ENCODE measurements at places on chromosomes 12 and 14.

GRCh38 chr14:67646131-67646530, 26.4 kb downstream of the ARG2 start:
- no peak for DNase-seq

GRCh38 chr12:75720812-75721641, 209.6 kb upstream of the KRR1 start:
- DNase-seq: no peak

- no peak for DNase-seq
Measured at GRCh38 chr12:34016361-34016760, 5.9 kb upstream of the ALG10 start.

GRCh38 chr12:26769611-26770010, 63.4 kb downstream of the ITPR2 start:
- no peak for DNase-seq

GRCh38 chr12:848173-848865, 95.9 kb downstream of the WNK1 start:
- DNase-seq: no peak

DNA sequence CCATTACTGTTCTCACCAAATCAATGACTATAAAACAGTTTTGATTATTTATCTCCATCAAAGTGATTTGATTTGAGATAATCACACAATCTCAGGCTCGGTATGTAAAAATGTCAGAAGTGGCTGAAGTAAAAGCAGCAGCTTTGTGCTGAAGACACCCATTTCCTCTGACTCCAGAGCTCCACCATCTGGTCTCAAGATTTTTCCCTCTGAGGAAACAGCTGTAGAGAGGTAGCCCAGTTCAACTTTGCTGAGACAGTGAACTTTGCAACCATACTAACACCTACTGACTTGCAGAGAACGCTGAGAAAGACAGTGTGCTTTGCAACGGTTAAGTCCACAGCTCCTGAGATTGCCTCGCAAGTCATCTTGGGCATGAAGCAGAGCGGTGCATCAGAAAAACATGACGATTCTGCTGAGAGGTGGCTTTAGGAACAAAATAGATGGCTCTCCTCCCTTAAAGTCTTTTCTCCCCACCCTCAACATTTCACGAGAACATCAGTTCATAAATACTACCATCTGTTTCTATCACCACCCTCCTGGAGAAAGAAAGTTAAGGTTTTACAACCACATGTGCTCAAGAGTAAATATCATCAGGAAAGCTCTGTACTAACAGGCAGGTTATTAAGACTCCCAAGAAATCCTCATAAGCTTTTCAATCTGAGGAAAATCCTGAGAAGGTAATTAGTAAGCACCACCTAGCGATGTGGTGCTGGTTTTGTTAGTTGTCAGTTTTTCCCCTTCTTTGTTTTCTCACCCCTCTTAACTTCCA, 34.8 kb downstream of the HIGD1C start:
- DNase-seq: no peak

DNA sequence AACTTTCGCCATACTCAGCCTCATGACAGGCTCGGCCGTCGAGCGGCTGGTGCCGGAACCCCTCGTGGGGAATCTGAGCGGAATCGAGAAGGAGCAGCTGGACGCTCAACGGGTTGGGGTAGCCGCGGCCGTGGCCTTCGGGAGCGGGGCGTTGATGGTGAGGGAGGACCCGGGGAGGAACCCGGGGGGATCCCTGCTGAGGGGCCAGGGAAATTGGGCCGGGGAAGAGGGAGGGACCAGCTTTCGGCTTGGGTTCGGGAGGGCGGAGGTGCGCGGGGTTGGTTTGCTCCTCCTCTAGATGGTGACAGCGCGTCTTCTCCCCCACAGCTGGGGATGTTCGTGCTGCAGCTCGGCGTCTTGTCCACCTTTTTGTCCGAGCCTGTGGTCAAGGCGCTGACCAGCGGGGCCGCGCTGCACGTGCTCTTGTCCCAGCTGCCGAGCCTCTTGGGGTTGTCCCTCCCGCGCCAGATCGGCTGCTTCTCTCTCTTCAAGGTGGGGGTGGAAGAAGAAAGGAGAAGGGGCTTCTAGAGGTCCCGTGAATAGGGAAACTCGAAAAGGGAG, 9.8 kb downstream of the ARHGEF25 start:
- no peak for DNase-seq

- no peak for DNase-seq
Measured at GRCh38 chr14:55914771-55915170, 203.4 kb upstream of the PELI2 start.

DNA sequence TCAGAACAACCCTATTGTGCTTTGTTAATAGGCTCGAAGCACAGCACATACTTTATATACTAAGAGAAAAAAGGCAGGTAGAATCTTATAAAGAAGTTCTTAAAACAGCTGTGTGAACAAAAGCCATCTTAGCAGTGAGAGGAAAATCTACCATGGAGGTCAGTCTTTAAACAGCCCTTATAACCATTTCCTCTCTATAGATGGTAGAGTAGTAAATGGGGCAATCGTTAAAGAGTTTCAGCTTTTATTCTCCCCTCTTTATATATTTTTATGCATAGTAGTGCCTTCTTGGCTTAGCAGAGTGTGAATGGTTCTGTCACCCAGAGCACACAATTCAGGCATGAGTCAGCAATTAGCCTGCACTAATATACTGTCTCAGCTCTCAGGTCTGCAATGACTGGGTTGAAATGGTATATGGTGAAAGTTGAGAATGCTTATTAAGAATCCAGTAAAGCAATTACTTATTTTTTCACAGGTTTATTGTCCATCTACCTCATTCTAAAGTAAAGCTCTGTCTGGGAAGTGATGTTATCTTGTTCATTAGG, 305.0 kb downstream of the NELL2 start:
- no peak for DNase-seq

- DNase-seq: no peak
Measured at GRCh38 chr12:75868501-75868900, 163.1 kb downstream of the PHLDA1 start.

DNA sequence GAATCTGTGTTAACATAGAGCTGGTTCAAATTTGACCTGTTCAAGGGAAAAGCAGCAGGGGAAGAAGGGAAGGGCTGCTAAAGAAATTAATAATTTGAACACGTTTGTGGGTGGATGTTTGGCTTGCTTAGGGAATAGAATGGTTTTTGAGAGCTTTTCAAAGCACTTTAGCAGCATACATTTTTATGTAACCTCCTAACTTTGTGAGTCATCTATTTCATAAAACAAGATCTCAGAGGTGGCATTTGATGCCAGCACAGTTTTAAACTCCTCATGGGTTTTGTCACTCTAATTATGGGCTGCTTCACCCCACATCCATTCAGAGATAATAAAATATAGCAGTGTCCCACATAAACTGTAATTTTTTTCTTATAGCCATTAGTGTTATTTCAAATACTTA, 143.8 kb downstream of the ACSS3 start:
- no peak for DNase-seq

DNA sequence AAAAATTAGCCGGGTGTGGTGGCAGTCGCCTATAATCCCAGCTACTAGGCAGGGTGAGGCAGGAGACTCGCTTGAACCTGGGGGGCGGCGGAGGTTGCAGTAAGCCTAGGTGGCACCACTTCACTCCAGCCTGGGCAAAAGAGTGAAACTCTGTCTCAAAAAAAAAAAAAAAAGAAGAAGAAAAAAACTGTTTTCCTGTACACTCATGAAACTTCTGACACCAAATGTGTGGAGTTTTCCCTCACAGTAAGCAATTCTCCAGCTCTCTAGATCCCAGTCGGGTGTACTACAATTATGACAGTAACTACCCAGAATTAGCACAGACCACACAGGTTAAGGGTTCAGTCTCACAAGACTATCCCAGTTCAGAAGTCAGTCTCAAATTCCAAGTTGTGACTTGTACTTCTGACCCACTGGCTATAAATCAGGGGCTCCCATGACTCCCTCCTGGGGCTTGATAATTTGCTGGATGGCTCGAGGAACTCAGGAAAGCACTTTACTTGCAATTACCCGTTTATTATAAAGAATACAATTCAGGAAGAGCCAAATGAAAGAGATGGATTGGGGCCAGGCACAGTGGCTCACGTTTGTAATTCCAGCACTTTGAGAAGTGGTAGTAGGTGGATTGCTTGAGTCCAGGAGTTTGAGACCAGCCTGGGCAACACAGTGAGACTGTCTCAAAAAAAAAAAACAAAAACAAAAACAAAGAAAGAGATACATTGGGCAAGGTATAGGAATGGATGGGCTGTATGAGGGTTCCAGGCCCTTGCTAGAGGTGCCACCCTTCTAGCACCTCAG, 12.4 kb upstream of the ARF6 start:
- no peak for DNase-seq

GRCh38 chr12:213527-213932, 427 bp downstream of the SLC6A12 start:
- no peak for DNase-seq

GRCh38 chr12:64587447-64587846, 22.8 kb upstream of the RASSF3 start:
- DNase-seq: no peak

- DNase-seq: no peak
Measured at GRCh38 chr14:79375356-79375755, 835.9 kb downstream of the DIO2 start.

GRCh38 chr14:21019366-21019765, 5.5 kb downstream of the NDRG2 start:
- no peak for DNase-seq

GRCh38 chr14:36021030-36021422, 155.5 kb downstream of the PTCSC3 start:
- DNase-seq: no peak

- no peak for DNase-seq
Measured at GRCh38 chr12:24012528-24012927, 63.1 kb upstream of the SOX5 start.

DNA sequence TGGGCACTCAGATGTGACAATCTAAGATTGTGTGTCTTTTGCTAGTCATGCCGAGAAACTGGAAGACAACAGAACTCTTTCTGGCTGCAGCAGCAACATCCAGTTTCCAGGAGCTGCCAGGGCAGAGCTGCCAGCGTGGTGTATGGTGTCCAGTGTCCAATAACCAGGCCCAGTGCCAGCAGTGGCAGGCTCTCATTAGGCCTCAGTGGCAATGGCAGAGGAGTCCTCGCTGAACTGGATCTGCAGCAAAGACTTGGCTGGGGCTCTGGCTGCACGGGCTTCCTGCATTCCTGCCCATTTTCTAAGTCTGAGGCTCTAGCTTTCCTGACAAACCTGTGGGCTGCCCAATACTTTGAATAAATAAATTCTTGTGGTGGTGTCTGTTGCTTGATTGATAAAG, 26.2 kb upstream of the PPM1A start:
- DNase-seq: peak; percentile 71

DNA sequence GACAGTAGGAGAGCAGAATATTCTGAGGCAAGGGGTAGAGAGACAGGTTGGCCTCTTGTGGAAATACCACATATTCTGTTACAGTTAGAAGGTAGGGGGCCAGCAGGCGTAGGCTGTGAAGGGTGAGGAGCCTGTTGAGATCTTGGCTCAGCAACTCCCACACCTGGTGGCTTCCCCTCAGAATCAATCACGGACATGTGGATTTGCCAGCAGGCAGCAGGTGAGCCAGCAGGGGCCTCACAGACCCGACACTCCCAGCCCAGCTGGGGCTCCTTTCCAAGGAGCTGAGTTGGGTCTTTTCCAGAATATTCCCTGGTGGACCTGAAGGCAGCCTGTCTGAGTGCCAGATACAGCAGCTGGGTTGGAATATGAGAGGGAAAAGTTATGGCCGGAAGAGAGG, 150.0 kb upstream of the CRY1 start:
- DNase-seq: no peak

GRCh38 chr14:24937300-24937699, 112.6 kb downstream of the STXBP6 start:
- no peak for DNase-seq

DNA sequence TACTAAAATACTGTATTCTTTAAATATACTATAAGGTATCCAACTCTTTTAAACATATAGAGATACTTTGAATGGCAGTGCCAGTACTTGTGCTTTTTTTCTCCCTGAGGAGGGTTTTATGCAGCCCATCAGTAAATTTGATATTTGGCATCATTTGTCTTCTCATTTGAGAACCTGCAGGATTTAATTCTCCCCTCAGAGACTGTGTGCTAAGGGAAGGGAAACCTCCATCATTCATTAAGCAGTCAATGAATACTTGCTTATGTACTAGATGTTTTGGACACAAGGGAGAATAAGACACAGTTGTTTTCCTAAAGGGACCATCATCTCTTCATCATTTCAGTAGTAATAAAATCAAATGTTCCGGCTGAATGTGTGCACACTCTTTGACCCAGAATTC, 40.8 kb downstream of the FRS2 start:
- DNase-seq: no peak

GRCh38 chr12:118271183-118271582, 101.5 kb downstream of the TAOK3 start:
- DNase-seq: no peak

- no peak for DNase-seq
Measured at GRCh38 chr14:66359500-66359899, 126.7 kb upstream of the CCDC196 start.

- no peak for DNase-seq
Measured at GRCh38 chr12:124481257-124481750, 86.1 kb downstream of the NCOR2 start.

- no peak for DNase-seq
Measured at GRCh38 chr14:71193663-71194062, 286.4 kb downstream of the PCNX1 start.

DNA sequence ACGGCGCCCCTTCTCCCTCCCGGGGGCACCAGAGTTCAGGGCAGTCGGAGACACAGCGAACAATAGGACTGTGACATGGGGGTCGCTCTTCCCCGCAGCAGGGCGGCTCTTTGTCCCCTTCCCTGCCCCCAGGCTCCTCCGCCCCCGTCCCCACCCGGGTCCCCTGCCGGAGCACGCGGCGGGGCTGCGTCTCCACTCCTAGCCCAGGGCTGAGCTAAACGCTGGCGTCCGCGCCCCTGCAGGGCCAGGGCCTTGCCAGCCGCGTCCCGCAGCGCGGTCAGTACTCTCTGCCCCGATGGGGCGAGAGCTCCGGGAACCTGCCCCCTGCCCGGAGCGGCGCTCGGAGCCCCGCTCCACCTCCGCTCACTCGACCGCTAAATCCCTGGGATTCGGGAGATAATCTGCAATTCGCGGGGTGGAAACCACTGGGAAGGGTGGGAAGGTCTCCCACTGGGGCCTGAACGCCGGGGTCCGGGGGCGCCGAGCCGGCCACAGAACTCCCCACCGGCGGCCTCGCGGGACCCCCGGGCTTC, 825 bp upstream of the CCDC85C start:
- DNase-seq: no peak

DNA sequence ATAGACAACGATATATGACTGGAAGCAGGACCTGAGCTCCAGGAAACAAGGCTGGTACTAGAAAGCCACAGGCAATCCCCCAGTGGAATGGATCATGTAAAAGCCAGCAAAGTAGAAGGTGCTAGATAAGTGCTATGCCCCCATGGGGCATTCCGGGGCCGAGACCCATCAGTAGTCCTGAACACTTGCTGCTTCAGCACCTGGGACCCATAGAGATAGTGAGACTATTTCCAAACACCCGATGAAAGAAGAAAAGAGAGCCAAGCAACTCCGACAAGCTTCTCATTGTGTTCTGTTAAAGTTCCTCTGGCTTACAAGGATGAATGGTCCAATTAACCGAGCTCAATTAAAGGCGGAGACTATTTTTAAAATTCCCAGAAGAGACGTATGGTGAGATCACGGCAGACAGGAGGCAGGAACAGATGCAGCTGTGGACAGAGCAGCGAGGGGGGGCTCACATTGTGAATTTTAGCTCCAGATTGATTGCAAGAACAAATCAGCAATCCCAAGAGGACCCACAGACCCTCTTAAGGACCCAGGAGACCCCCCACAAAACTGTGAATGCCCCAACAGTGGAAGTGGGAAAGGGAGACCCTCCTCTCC, 142.5 kb upstream of the OVCH1 start:
- no peak for DNase-seq

GRCh38 chr14:61573321-61573720, 122.0 kb upstream of the HIF1A start:
- no peak for DNase-seq

GRCh38 chr14:22296722-22297121, 292.3 kb downstream of the DAD1 start:
- no peak for DNase-seq

All from posterior cingulate gyrus (tissue), 11 donors.